Kidney (tissue), 22 donors: ENCODE measurements at places on chromosomes 12 and 14. TPM values are rescaled to one million over a fixed set of nuclear protein-coding genes. Genes with fewer than 3 reads are reported as not detected.

Gene ABCC9
- 21.3 TPM for total RNA-seq

Gene CLEC1B
- not detected for total RNA-seq

Gene CELA1
- total RNA-seq: not detected

DNA sequence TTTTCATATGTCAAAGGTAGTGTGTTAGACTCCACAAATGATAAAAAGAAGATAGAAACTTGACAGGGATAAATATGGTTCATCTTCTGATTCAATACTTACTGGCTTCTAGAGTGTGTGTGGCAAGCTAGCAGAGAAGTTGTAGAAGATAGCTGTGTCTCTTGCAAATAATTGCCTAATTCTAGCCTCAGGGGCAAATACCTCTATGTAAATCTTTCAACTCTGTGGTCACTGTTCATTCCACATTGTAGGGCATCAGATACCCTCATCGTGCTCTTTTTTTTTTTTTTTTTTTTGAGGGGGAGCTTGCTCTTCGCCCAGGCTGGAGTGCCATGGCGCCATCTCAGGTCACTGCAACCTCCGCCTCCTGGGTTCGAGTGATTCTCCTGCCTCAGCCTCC, 1.7 kb downstream of the OLR1 start:
- no peak for DNase-seq

- no peak for DNase-seq
Observed at GRCh38 chr12:120658286-120659150, 18.1 kb downstream of the CABP1 start.

DNA sequence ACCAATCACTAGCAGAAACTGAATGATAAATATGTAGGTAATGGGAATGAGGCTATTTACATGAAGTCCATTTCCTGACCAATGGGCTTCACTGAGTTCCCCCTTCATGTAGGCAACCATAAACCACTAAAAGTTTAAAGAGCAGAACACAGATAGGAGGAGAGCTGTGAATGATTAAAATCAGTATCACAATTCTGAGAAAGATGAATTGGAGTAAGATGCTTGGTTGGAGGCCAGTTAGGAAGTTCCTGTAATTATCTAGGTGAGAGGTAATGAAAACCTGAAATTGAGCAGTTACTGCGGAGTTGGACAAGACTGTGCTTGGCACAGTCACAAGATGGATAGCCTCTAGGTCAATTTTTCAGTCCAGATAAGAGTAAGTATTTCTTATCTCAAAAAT, 56.6 kb downstream of the GALNT4 start:
- DNase-seq: no peak

DNA sequence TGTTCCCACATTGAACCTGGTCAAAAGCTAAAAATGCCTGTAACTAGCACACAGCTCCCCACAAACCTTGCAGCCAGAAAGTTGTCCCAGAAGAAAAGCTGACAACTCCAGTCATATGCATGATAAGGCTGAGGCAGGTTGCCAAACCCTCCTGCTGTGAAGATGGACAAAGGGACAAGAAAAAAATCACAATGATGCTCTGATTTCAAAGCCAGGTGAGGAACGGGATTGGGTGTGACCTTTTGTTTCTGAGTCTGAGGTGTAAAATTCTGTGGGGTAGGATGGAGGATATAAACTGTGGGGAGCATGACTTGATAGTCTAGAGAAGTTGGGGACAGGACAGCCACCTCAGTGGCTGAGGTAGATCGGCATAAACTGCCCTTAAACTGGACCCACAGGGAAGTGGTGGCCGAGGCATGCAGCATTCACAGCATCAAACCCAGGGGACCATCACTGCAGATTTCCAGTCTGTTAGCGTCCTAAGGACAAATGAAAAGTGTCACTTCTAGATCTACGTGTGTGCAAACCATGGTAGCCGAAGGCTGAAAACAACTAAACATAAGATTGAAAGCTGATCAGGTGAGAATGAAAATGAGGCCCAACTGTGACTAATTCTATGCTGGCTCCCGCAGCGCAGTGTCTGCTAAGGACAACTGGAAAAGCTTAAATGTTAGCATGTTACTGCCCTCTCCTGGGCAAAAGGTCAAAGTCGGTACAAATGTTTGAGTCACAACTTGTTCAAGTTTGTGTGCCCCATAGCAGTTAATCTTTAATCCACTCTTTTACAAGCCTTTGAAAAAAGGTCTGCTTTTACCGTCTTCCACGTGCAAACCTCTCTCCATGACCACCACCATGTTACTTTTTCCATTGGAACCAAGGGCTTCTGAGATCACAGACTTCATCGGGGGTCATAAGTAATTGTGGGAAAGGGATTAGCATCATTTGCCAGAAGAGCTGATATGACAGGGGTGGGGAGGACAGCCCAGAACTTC, 39.8 kb downstream of the GRIN2B start:
- no peak for DNase-seq
